Kasumi-1 (cell line): ENCODE measurements at places on chromosomes 16 and 17.

DNA sequence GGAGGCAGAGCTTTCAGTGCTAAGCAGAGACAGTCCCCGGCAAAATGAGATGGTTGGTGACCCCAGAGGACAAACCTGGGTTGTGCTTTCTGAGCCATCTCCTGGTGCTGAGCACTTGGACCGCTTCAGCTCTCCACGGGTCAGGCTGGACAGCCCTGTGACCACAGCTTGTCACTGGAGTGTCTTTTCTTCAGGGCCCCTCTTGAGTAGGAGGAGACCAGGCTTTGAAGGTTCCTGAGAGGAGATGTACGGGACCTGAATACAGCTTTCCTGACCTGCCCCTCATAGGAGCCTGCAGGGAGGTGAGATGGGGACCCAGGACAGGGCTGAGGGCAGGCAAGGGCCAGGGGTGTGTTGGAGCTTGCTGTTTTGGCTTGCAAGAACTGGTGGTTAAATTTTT is 17.8 kb upstream of the ADGRG1 start:
- DNase-seq, result no peak

DNA sequence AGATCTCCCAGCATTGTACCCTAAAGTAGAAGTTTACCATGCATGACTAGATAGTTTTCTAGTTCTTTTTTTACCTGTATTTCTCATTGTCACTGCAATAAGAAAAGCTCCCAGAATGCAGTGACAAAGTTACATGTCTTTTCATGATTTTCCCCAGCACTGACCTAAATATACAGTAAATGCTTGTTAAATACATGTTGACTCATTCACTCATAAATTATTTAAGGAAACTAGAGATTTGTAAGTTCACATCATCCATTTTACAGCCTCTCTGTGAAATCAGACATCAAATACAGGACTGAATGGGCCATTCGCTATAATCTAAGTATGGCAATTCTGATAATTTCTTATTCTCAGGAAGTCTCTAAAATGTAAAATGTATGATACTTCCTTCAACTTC is 258.9 kb upstream of the AXIN2 start:
- DNase-seq, result no peak

DNA sequence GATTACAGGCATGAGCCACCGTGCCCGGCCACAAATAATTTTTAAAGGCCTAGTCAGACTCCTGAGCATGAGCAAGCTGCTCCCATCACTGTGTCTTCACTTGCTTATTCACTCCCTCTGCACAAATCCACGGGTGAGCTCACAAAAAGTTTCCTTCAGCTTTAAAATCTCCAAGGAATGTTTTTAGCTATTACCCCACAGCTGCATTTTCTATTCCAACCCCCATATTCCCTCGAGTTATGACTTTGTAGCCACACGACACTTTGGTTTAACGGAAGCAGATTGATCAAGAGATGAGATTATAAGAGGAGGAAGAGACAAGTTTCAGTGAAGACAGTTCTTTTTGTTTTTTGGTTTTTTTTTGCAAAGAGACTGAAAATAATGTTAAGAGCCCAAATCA is 49.1 kb upstream of the SLC25A19 start:
- DNase-seq, result peak; percentile 95

DNA sequence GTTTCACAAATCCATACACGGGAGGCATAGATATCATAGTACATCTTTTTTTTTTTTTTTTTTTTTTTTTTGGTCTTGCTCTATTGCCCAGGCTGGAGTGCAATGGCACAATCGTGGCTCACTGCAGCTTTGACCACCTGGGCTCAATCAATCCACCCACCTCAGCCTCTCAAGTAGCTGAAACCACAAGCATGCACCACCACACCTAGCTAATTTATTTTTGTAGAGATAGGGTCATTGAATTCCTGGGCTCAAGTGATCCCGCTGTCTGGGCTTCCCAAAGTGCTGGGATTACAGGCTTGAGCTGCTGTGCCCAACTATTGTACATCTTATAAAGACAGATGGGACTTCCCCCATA is 3.5 kb upstream of the RAPGEFL1 start:
- no peak for DNase-seq

GRCh38 chr17:71413935-71414334 is 706.9 kb upstream of the SOX9 start:
- no peak for DNase-seq

DNA sequence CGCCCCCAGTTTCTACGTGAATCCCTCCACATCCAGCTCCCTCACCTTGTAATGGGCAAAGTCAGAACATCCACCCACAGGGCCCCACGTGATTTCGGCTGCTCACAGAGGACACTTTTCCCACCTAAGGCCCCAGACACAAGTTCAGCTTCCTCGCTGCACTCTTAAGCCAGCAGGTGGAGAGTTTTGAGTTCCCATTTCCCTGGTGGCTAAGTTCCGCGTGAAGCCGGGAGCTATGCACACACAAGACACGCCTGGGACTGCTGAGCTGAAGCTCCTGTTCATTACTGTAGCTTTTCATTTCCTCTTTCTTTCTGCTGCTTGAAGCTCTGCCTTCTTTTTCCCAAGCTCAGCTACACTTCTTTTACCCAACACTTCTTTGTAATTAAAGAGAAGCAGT is 273.8 kb downstream of the NPIPA8 start:
- no peak for DNase-seq

DNA sequence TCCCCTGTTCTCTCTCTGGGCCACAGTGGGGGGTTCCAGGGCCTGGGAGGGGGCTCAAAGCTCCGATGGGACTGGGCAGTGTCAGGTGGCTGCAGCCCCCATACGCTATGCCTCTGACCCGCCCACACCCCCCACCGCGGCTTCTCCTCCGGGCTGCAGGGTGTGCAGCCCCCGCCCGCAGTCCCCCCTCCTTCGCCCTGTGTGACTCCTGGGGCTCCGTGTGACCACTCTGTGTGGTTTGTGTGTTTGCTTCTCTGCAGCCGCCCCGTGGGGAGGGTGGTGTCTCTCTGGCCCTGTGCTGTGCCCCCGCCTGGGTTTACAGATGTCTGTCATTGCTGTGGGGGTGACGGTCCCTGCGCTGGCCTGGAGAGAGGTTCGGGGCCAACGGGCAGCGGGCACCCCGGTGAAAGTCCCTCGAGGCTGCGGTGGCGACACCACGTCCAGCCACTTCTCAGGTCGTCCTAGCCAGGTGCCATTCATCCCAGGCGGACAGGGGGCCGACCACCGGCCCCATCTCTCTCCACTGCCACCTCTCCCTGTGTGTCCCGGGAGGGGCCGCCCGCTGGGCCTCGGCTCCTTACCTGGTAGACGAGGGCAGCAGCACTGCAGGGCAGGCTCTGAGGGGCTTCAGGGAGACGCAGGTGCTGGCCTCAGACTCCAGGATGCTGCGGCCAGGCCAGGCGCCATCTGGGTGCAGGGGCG is 5.5 kb downstream of the SSTR5 start:
- DNase-seq, result no peak

DNA sequence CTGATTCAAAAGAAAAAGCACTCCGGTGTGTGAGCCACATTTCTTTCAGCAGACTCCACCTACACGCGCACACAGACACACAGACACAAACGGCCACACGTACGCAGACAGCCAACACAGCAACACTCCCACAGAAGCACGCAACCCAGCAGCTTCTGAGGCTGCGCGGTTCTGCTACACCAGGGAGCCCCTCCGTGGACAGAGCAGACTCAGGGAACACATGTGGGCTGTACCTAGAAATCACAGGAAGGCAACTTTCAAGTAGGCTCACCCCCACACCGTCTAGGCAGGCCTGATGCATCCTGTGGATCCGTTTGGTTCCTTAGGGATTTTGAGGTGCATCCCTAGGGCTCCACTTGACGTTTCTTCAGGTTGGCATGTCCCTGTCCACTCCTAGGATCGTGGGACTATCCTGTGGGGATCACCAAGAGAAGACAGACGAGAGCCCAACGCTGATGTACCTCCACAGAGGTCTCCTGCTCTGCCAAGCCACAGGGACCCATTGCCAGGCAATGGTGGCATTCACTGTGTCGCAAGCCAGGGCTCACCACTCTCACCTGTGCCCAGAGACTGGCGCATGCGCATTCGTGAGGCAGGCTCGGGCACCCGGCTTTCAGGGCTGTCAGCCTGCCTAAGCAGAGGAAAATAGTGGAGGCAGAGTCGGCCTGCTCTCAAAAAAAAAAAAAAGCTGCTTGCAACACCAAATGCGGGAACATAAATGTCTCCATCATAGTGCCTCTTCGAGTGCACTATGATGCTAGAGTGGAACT is 2333.3 kb downstream of the TP53TG3F start:
- no peak for DNase-seq

DNA sequence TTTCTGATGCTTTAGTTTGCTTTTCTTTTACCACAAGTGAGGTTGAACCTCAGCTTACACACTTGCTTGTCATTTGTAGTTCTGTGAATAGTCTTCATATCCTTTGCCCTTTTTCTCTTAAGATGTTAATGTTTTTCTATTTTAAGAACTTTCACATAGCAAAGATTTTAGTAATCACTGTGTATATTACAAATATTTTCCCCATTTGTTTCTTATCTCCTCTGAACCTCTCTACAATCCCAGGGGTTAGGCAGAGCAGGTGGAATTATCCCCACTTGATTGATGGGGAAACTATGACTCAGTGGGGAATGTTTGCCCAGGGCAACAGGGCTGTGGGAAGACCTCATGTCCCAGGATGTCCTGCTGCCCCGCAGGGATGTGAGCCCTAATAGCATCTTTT is 11.7 kb upstream of the MYH3 start:
- no peak for DNase-seq

DNA sequence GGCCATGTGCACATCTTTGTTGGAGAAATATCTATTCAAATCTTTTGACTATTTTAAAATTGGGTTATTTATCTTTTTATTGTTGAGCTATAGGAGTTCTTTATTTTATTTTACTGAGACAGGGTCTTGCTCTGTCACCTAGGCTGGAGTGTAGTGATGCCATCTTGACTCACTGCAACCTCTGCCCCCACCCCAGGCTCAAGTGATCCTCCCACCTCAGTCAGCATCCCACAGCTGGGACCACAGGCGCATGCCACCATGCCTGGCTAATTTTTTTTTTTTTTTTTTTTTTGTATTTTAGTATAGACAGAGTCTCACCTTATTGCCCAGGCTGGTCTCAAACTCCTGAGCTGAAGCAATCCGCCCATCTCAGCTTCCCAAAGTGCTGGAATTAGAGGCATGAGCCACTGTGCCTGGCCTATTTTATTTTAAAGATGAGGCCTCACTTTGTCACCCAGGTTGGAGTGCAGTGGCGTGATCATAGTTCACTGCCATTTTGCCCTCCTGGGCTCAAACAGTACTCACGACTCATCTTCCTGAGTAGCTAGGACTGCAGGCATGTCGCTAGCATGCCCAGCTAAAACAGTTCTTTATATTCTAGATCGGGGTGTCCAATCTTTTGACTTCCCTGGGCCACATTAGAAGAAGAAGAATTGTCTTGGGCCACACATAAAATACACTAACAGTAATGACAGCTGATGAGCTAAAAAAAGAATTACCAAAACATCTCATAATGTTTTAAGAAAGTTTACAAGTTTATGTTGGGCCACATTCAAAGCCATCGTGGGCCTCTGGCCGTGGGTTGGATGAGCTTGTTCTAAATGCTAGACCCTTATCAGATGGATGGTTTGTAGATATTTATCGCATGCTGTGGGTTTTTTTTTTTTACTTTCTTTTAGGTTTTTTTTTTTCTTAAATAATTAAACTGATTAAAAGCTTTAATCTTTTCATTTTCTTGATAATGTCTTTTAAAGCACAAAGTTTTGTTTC is 13.7 kb downstream of the TENT4B start:
- DNase-seq, result no peak

- DNase-seq, result no peak
Measured at GRCh38 chr16:68884861-68885720, 41.8 kb downstream of the TANGO6 start.

- no peak for DNase-seq
Measured at GRCh38 chr17:60910415-60910814, 232.8 kb downstream of the BCAS3 start.

DNA sequence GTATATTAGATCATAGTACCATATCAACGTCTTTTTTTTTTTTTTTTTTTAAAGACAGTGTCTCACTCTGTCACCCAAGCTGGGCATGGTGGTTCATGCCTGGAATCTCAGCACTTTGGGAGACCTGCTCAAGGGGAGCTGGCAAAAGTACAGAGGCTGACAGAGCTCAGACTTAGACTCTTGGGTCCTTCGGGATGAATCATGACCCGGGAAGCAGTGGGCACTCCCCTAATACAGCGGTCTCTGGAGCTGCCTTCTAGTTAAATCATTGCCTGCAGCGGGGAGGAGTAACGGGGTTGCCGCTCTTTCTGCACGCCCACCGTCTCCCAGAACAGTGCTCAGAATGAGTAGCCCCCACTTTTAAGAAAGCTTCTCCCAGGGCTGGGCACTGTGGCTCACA is 174.4 kb downstream of the CPPED1 start:
- no peak for DNase-seq

DNA sequence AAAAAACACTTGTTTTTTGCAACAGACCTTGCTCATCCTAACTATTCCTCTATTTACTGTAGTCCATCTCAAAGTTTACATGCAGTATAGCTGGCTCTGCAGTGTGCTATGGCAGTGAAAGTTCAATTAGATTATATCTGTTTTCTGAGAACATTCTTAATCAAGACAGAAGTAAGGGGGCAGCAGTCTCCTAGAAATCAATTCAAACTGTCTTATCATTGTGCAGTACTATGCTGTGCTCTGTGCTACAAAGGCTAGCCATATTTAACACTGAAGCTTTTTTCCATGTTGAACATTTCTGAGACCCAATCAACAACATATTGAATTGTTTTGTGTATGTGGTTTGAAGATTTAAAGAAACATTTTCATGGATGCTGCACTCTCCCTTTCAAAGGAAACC is 11.4 kb downstream of the NETO2 start:
- peak; percentile 70 for DNase-seq
